ENCODE measurements at places on chromosomes 1 and 21. TPM values are rescaled to one million over a fixed set of nuclear protein-coding genes. Genes with fewer than 3 reads are reported as not detected.

The DUSP10 gene
- 8.0 TPM for total RNA-seq

GRCh38 chr1:174789399-174789798 lies 210.3 kb upstream of the CACYBP start:
- peak; percentile 74 for DNase-seq

GRCh38 chr1:217563179-217563578 lies 67.7 kb downstream of the GPATCH2 start:
- no peak for DNase-seq

The CNTN2 gene
- not detected for total RNA-seq

- no peak for DNase-seq
These were observed 75.0 kb upstream of the SELENON start for GRCh38 chr1:25724966-25725365.

DNA sequence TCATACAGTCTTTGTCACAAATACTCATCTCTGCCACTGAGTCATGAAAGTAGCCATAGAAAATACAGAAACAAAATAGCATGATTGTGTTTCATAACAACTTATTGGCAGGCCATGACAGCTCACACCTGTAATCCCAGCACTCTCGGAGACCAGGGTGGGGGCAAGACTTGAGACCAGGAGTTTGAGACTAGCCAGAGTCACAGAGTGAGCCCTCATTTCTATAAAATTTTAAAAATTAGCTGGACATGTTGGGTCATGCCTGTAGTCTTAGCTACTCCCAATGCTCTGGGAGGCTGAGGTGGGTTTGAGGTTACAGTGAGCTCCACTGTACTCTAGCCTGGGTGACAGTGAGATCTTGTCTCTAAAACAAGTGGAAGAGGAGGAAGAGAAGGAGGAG lies 411.1 kb downstream of the PCP4 start:
- DNase-seq = no peak

- DNase-seq = no peak
These were observed 5.5 kb upstream of the PPIE start for GRCh38 chr1:39733161-39733560.

DNA sequence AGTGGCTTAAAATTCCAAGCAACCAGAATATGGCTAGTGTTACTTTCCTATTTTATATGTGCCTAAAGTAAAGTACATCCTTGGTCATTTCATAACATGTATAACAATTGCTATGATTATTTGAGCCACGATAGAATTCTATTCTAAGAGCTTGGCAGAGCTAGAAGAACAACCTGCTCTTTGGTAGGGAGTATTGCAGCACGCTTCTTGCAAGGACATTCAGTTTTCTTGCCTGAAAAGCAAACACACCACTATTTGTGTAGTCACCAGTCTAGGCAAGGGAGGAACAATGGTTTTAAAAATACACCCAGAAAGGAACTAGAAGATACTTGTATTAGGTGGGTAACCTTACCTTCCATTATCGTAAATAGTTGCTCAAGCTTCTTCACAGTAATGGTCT lies 51.5 kb downstream of the CNST start:
- no peak for DNase-seq

GRCh38 chr1:75791022-75791421 lies 5.0 kb downstream of the RABGGTB start:
- peak; percentile 23 for DNase-seq

GRCh38 chr1:241423541-241424479 lies 66.8 kb upstream of the RGS7 start:
- peak; percentile 47 for DNase-seq

DNA sequence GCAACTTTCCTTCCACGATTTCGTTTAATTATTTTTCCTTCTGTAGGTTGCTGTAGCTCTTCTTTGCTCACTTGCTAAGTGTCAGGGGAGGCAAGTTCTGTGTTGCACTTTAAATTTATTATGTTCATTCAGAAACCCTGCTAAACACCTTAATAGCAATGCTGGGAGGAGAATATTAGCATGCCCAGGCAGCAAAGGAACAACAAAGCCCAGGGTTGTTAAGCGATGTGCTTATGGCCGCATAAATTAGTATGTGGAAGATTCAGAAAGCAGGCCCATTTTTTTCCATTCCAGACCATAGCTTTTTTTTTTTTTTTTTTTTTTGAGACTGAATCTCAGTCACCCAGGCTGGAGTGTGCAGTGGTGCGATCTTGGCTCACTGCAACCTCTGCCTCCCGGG lies 151.3 kb downstream of the BACH1 start:
- no peak for DNase-seq

The EPHA2 gene
- total RNA-seq = 7.8 TPM

- no peak for DNase-seq
These were observed 90.6 kb downstream of the GLUL start for GRCh38 chr1:182301026-182301436.

- DNase-seq = no peak
These were observed 89.2 kb downstream of the JAK1 start for GRCh38 chr1:64877151-64877550.

DNA sequence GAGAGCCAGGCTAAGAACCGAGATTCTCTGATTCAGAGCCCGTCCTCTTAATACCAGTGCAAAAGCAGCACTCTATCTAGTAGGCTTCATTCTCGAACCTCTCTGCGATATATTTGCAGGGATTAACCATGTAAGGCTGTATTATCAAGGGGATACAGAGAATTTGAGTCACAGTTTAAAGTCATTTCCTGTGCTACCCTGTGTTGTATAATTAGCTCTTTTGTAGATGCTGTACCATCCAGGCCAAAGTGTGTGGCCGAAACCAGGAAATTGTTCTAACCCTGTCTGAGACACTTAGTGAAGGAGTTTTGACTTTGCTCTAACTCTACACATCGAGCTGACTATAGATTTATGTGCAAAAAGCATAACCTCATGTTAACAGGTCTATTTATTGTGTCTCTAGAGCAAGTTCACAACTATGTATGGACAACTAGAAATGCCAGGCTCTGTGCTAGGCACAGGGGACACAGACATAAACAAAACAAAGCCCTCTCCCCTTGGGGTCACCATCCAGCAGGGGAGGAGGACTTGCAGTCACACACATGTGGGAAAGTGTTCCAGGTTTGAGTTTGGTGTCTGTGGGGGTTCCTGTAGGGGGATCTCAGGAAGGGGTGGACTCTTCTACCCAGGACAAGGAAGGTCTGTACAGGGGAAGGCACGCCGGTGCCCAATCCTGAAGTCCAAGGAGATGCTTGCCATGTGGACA lies 182.2 kb downstream of the DHRS3 start:
- peak; percentile 34 for DNase-seq

The OR2T2 gene
- total RNA-seq = not detected

DNA sequence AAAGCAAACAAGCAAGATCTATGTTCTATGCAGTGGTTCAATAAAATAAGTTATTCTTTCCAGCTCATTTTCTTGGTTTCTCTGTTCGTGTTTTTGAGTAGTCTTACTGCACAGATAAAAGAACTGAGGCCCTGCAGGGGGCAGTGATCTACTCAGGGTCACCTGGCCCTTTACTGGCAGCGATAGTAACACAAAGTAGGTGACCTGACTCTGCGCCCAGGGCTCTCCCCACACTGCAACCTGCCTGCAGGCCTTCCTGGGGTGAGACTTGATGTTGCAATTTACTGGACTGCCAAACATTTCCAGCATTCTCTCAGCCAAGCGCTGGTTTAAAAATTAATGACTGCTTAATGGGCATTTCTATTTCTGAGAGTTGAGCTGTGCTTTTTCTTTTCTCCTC lies 110.3 kb downstream of the HUNK start:
- DNase-seq = no peak

- no peak for DNase-seq
These were observed 20.1 kb downstream of the DISP3 start for GRCh38 chr1:11498956-11499594.

The FAM78B gene
- total RNA-seq = 0.27 TPM

The PRAMEF6 gene
- not detected for total RNA-seq

The HMGCL gene
- total RNA-seq = 28.4 TPM

DNA sequence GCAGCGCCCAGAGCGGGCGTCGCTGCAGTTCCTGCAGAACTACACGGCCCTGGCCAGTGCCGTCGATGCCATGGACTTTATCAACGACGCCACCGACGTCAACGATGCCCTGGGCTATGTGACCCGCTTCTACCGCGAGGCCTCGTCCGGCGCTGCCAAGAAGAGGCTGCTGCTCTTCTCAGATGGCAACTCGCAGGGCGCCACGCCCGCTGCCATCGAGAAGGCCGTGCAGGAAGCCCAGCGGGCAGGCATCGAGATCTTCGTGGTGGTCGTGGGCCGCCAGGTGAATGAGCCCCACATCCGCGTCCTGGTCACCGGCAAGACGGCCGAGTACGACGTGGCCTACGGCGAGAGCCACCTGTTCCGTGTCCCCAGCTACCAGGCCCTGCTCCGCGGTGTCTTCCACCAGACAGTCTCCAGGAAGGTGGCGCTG lies 22.0 kb downstream of the COL6A1 start:
- DNase-seq = no peak

- DNase-seq = no peak
These were observed 13.6 kb downstream of the DDAH1 start for GRCh38 chr1:85451236-85451830.

- DNase-seq = no peak
These were observed 36.3 kb downstream of the LRP8 start for GRCh38 chr1:53291574-53291973.

- DNase-seq = peak; percentile 80
These were observed 40.8 kb upstream of the KCTD3 start for GRCh38 chr1:215526147-215526845.

The DMBX1 gene
- total RNA-seq = not detected

DNA sequence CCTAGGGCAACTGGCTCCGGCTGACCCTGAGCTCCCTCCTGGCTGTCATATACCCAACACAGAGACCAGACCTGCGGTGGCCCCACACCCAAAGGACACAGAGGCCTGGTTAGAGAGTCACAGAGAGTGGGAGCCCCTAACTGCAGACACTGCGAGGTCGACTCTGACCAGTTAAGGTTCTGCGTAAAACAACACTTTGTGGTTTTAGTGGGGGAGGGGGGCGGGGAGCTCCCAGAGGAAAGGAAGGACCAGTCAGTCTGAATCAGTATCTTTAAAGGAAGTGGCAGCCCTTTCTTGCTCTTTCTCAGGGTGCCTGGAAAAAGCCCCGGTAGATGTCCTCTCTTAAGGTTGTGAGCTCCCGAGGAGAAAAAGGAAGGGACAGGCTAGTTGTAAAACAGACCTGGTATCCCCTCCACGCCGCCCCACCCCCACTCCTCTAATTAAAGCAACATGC lies 2.4 kb downstream of the SSBP3 start:
- DNase-seq = peak; percentile 39

GRCh38 chr1:77514921-77515776 lies 167.3 kb downstream of the ZZZ3 start:
- peak; percentile 36 for DNase-seq
